H1 (cell line): ENCODE measurements at places on chromosomes 13 and 19. TPM values are rescaled to one million over a fixed set of nuclear protein-coding genes. Genes with fewer than 3 reads are reported as not detected.

Gene KBTBD7
- 17.3 and 17.4 TPM in 2 replicates for total RNA-seq

Gene ZNF613
- total RNA-seq, result 7.5 and 14.2 TPM in 2 replicates

Gene C19orf81
- 11.7 and 14.2 TPM in 2 replicates for total RNA-seq

Gene LMTK3
- total RNA-seq, result 12.4 and 13.6 TPM in 2 replicates

DNA sequence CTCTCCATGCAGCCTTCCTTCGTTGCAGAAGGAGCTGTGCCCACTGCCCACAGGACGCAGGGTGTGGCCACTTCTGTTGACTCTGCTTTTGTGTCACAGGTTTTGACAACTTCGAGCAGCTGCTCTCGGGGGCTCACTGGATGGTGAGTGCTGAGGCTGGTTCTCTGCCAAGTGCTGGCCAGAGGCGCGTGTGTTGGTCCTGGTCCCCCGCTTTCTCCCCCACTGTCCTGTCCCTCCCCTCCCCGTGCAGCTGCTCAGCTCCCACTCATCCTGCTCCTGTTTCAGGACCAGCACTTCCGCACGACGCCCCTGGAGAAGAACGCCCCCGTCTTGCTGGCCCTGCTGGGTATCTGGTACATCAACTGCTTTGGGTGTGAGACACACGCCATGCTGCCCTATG is 10.6 kb upstream of the PDCD2L start:
- DNase-seq, result no peak

GRCh38 chr19:44745341-44745831 is 3.1 kb upstream of the BCL3 start:
- no peak for DNase-seq

DNA sequence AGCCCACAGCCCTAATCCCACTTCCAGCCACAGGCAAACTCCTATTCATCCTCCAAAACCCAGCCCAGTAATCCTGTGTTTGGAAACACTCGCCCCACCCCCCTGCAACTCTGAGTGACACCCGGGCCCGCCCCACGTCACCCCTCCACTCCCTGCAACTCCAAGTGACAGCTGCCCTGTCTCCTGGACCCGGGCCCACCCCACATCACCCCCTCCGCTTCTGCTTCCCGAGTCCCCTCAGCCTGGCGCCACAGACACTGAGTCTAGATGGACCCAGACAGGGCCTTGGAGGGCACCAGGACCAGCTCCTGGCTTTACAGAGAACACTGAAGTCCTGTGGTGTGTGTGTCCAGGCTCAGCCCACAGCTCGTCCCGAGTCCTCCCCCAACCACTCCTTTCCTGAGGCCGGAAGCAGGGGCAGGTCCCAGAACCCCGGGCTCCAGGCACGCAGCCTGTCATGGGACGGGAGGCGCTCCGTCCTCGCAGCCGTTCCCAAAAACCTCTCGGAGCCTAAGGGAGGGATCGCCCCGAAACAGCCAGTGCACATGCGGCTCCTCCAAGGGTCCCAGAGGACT is 7.7 kb downstream of the REXO1 start:
- DNase-seq, result no peak

DNA sequence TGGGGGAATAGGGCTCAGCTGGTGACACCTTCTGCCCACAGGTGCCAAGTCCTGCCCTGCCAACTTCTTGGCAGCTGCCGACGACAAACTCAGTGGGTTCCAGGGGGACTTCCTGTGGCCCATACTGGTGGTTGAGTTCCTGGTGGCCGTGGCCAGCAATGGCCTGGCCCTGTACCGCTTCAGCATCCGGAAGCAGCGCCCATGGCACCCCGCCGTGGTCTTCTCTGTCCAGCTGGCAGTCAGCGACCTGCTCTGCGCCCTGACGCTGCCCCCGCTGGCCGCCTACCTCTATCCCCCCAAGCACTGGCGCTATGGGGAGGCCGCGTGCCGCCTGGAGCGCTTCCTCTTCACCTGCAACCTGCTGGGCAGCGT is 2.1 kb downstream of the P2RY11 start:
- DNase-seq, result peak; percentile 69

- no peak for DNase-seq
Measured at GRCh38 chr13:24304620-24305019, 4.8 kb upstream of the C1QTNF9 start.

DNA sequence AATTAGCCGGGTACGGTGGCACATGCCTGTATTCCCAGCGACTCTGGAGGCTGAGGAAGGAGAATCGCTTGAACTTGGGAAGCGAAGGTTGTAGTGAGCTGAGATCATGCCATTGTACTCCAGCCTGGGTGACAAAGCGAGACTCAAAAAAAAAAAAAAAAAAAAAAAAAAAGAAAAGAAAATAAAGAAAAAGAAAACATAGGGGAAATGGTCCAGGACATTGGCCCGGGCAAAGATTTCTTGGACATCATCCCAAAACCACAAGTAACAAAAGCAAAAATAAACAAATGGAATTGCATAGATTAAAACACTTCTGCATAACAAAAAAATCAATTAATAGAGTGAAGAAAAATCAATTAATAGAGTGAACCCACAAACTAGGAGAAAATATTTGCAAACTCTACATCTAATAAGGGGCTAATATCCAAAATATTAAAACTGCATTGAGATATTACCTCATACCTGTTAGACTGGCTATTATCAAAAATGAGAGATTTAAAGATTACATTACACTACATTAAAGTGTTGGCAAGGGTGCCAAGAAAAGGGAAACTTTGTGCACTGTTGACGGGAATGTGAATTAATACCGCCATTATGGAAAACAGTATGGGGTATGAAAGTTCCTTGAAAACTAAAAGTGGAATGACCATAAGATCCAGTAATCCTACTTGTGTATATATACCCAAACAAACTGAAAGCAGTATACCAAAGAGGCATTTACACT is 18.5 kb upstream of the ABCC4 start:
- no peak for DNase-seq

GRCh38 chr13:110521296-110521680 is 40.2 kb downstream of the RAB20 start:
- DNase-seq, result no peak

DNA sequence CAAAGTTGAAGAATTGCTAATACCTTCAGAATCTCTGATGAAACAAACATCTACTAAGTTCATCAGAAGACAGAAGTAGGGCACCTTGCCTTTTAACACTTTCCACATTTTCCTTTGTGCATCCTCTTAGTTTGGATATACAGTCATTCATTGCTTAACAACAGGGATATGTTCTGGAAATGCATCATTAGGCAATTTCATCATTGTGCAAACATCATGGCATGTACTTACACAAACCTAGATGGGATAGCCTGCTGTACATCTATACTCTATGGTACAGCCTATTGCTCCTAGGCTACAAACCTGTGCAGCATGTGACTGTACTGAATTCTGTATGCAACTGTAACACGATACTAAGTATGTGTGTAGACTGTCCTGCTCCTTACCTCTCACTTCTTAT is 169.8 kb downstream of the SUCLA2 start:
- no peak for DNase-seq

DNA sequence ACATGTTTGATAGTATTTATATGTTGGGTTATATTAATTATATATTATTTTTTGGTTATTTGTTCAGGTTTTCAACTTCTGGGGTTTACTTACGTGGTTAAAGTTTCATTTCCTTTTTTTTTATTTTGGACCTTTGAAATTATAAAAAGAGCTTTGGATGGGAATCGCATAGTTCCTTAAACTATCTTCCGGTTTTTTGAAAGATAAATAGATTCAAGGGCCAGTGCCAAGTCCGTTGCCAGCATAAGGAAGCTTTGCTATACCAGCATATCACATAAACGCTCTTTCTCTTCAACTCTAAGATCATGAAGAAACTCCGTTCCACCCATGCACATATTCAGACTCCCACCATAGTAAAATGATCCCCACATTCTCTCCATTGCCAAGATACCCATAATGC is 7.4 kb upstream of the OXGR1 start:
- DNase-seq, result no peak
